ENCODE measurements at places on chromosomes 6 and 20.
A peak's percentile ranks its signal among the peaks of the same experiment; 100 is the strongest.

- no peak for DNase-seq
Observed at GRCh38 chr6:82869493-82869892, 196.1 kb downstream of the UBE3D start.

GRCh38 chr6:131368198-131368911 lies 204.7 kb upstream of the ARG1 start:
- no peak for DNase-seq

- peak; percentile 76 for DNase-seq
Observed at GRCh38 chr6:25942561-25943147, 12.2 kb upstream of the SLC17A2 start.

DNA sequence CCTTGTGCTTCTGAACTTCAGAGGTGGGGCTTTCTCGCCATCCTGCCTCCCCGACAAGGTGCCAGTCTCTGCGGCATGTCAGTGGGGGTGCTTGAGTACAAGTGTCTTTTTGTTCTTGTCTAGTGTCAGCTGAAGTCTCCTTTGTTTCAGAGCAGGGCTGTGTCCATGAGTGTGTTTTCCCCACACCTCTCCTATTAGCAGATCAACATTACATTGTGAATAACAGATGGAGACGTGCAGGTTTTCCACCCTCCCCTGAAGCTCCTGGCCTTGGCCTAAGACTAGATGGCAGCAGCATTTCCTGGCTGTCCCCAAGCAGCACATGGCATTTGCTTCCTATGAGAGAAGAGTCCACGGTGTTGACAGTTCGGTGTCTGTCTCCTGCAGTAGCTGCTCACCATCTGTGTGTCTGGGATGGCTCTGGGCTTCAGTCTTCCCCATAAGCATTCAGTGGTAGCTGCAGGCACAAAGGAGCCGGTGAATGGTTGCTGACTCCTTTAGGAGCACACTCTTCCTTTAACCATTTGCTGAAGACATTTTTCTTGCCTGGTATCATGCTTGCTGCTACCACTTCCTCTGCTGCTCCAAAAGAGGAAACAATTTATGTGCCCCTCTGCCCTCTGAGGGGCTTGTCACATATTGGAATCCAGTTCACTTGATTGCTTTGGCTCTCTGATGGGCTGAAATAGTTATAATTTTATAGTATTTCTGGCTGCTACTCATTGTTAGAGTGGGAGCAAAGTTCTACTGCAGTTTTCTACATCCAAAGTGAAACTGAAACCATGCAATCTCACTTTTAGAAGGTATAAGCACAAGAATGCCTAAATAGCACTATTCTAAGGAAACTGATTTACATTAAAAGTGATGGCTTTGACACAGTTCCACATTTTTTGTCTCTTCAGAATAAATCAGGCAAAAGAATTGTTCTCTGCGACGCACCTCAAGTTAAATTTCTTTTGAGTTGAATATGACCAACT lies 913.0 kb downstream of the C6orf118 start:
- DNase-seq, result no peak

GRCh38 chr6:134529921-134530320 lies 212.0 kb upstream of the SGK1 start:
- DNase-seq, result peak; percentile 17

- no peak for DNase-seq
Observed at GRCh38 chr6:149218915-149219314, 98.6 kb upstream of the TAB2 start.
